ENCODE measurements at places on chromosomes 2 and 18.

- DNase-seq, result no peak
Observed at GRCh38 chr2:12265646-12266045, 451.1 kb upstream of the TRIB2 start.

DNA sequence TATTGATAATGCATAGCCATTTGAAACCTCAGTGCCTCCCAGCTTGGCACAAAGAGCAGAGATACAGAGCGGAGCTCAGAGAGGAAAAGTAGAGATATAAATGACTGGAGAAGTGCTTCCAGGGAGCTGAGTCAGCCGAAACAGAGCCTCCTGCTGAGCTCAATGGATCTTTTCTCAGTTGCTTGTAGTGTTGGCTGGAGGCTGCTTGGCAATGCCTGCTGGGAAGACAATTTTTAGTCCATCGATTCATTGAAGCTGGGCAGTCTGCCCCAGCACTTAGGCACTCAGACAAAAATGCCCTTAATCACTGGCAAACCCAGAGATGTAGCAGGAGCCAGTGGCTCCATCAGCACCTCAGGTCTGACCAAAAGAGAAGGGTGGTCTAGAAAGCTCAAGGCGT, 81.3 kb upstream of the SETBP1 start:
- no peak for DNase-seq

DNA sequence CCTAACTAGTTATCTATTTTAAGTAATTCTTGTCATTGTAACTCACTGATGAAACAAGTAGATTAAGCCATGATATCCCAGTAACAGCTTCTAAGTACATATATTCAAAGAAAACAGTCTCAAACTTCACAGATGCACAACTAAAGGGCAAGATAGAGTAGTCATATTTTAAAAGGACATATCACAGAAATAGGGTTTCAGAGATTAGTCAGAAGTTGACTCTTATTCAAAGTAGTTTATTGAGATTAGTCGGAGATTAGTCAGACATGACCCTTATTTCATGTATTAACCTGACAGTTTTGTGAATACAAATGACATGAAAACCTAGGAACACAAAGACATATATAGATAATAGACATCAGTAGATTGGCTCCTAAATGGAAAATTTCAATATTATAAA, 15.9 kb upstream of the CHAC2 start:
- no peak for DNase-seq

GRCh38 chr2:149872041-149872440, 284.5 kb upstream of the MMADHC start:
- DNase-seq, result no peak

Data from activated CD4-positive, CD25-positive, alpha-beta regulatory T cell treated with anti-CD3 and anti-CD28 coated beads, Interleukin-2, amount 50 U/mL, for 16 hours (primary cell).